Stimulated activated CD4-positive, alpha-beta T cell treated with anti-CD3 and anti-CD28 coated beads, Interleukin-4, amount 100 ng/mL, for 48 hours (primary cell): ENCODE measurements at places on chromosomes 11 and 22.

DNA sequence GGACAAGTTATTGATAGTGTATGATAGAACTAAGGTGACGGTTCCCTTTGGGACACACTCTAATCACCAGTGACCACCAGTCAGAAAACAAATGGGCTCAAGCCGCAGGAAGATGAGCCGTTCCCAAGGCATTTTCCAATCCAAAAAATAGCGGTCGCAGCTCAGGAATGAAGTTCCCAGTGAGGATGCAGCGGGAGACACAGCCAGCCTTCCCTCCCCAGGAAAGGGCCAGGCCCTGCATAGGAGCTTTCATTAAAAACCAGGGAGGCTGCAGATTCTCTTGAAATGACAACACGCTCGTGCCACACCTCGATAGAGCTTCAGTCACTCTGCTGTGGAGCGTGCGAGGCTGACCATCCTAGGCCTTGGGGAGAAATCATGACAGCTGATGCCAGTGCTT, 65.8 kb upstream of the WNT7B start:
- no peak for DNase-seq

DNA sequence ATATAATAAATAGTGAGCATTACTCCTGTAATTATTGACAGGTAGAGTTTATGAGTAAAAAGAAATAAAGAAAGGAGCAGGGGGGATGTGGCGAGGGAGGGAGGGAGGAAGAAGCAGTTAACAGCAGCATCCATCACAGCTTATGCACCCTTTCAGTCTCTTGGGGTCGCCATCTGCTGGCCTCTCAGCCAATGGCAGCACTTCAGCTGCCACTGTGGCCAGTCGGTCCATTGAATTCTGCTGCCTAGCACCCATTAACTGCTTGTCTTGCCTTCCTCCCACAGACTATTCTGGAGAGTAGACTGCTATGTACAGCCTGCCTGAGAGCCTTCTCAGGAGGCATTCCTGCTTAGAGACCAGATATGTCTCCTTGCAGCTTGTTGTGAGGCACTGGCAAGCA, 388.3 kb downstream of the TENM4 start:
- no peak for DNase-seq

DNA sequence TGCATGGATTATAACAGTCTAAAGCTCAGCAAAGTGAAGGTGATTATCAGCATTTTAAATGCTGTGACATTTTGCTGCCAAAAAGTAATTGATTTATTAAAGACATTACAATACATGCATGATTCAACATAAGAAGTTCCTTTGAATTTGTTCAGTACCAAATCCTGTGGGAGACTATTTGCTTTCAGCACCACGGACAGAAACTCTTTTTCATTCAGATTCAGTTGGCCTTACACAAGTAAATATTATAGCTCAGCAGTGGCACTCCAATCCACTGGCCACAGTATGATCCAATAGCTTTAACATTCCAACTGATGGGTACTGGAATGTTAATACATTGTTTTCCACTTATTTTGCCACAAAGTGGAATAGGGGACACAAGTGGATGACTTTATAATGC, 806.7 kb downstream of the NTM start:
- no peak for DNase-seq

DNA sequence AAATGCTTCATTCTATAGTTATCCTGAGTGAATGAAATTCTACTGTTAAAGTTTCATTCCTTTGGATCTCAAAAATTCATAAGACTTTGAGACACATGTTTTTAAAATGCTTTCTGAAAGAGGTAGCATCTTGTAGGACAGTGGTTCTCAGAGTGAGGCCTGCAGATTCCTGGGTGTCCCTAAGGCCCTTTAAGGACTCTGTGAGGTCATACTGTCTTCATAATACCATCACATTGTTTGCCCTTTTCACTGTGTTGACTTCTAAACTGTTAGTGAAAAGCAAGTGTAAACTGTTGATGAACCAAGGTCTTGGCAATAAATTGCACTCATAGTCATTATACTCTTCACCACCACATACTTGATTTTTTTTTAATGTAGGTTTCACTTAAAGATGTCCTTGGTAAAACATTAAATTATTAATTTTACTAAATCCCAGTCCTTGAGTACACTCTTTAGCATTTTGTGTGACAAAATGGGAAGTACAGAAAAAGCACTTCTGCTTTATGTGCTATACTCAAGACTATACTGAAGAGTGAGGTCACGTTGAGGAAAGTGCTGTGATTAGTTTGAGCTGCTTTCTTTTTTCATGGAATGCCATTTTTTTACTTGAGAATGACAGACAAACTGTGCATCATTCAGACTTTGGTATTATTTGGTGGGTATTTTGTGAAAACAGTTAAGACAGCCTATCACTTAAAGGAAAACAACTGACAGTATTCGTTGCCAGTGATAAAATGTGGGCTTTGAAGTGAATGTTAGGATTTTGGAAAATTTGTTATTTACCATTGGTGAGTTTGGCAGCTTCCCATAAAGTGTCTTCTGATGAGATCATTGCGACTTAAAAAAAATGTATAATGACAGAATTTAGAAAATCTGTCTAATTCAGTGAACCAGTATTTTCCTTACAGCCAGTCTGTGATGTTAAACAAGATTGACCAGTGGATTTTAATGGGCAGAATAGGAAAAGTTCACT, 61.1 kb downstream of the SPECC1L start:
- DNase-seq: no peak

- no peak for DNase-seq
Observed at GRCh38 chr11:27913650-27914049, 194.3 kb downstream of the KIF18A start.

DNA sequence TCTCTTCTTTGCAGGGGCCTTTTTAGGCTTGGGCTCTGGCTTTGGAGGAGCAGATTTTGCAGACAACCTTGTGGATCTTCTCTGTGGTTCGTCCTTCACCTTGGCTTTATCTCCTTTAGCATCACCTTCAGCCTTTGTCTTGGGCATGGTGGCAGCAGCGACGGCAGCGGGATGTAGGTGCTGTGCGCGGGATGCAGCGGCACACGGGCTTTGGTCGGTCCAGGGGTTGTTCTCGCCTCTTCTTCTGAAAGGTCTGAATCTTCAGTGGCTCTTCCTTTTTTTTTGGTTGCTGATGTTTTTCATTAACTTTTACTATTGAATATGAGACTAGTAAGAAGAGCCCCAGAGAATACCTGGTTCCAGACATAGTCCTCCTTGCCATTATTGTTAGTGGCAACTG, 10.0 kb downstream of the MEI1 start:
- DNase-seq: no peak

DNA sequence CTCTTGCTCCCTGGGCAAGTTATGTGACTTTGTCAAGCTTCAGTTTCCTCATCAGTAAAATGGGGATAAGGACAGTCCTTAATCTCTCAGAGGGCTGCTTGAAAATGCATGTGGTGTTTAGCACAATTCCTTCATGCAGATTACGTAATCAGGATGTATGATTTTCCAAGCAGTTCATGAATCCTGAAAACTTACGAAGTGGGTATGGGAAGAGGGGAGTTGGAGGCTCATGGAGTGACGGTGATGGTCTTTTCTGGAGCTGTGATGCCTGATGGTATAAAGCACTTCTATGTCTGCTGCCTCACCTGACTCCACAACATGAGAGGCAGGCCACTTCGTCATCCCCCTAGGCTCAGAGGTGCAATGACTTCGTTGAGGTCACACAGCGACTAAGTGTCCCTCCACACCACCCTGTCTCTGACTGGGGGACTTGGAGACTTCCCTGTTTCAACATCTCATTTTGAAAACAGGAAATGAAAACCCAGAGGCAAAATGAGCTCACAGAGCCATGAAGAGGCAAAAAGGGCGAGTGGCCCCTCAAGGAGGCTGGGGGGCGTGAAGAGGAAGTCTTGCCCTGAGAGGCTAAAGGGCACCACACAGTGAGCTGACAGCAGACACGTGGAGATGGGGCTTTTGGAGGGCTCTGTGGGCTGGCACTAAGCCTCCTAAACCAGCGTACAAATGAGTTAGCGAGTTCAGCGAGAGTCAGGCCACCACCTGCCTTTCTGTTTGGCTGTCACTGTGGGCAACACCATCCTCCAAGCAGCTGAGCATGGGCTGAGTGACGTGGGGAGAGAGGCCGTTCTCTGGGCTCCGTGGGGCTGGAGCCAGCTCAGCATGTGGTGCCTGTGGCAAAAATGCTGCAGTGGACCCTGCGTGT, 10.1 kb downstream of the MCM5 start:
- DNase-seq: no peak

- no peak for DNase-seq
Observed at GRCh38 chr11:81987829-81988472, 745.7 kb downstream of the FAM181B start.

GRCh38 chr11:40384991-40385390, 1074.5 kb downstream of the LRRC4C start:
- no peak for DNase-seq
